T-cell (primary cell): ENCODE measurements at places on chromosomes 5 and 9. TPM values are rescaled to one million over a fixed set of nuclear protein-coding genes. Genes with fewer than 3 reads are reported as not detected.

The FAM221B gene
- not detected for total RNA-seq

The WNK2 gene
- 0.82 TPM for total RNA-seq

- DNase-seq = no peak
- H3K4me3 ChIP-seq = no peak overlapping the region
- H3K27ac ChIP-seq = no peak overlapping the region
These were observed 6.8 kb downstream of the TRIM7 start for GRCh38 chr5:181198106-181198685.

DNA sequence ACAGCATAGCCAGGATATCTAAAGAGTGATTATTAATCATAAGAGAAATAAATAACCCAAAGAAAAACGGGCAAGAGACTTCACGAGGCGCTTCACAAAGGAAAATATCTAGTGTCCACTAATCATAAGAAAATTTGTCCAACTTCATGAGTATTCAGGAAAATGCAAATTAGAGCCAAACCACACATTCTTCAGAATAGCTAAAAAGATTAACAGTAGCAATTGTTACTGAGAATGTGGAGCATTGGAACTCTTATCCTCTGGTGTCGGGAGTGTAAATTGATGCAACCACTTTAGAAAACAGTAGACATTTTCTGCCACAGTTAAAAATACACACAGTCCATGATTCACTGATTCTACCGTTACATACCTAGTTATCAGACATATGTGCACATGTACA lies 145.7 kb downstream of the CWC27 start:
- no peak overlapping the region for H3K4me3 ChIP-seq
- no peaks in the 10 kb centered on the region for H3K36me3 ChIP-seq
- H3K27me3 ChIP-seq = no peaks in the 10 kb centered on the region
- DNase-seq = no peak

DNA sequence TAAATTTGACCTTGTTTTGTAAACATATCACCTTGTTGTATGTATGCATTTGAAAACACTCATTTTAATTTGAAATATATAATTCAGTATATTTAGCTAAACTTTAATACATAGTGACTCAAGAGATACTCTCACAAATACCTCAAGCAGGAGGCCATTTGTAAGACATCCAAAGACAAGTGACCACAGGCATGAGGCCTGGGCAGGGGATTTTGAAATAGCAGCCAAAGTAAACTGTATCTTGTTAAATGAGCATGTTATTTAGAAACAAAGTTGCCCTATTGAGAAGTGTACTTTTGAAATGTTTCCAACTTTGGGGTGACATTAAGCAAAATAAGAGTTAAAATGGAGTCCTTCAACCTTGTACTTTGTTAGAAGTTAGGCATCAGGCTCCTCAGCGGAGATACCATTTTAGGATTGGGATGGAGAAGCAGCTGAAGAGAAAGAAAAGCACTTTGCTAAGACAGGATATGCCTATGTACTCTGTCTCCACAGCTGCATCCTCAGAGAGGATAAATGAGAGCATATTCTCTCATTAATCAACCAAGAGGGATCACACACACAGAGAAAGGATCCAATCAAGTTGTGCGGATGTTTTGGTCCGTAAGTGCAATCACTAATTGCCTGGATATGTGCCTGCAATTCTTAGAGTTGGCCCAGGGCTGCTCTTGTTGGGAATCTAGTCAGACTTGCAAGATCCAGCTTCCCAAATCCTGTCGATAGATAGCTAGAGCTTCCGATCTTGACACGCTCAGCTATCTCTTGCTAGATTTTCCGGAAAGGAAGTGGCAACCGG lies 157.5 kb upstream of the HAPLN1 start:
- H3K36me3 ChIP-seq = no peaks in the 10 kb centered on the region
- H3K27ac ChIP-seq = no peak overlapping the region
- no peaks in the 10 kb centered on the region for H3K4me1 ChIP-seq
- no peak for DNase-seq

GRCh38 chr5:67038817-67039603 lies 157.6 kb downstream of the CD180 start:
- no peak overlapping the region for H3K4me3 ChIP-seq
- no peaks in the 10 kb centered on the region for H3K27me3 ChIP-seq
- no peaks in the 10 kb centered on the region for H3K4me1 ChIP-seq
- H3K27ac ChIP-seq = no peak overlapping the region
- no peak for DNase-seq
